ENCODE measurements at places on chromosomes 12 and 14.

DNA sequence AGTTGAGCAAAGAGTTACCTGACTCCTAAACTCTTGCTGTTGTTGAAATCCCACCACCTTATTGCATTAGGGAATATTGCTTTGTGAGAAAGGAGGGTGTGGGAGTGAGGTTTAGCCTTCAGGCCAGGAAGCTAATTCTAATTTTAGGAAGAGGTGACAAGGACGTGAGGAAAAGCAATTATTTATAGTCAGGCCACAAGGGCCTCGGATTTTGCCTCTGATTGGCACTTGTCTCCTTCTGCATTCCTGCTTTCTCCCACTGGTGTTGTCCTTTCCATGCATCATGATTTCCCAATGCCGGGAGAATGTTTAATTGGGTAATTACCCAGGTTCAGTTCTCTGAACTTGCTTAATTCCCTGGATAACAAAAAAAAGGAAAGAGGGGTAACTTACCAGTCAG lies 37.9 kb upstream of the SLC38A2 start:
- no peak for DNase-seq
- H3K4me1 ChIP-seq: peaks cover 21% of the 10 kb centered on the region
- H3K36me3 ChIP-seq: peaks cover 20% of the 10 kb centered on the region

- H3K36me3 ChIP-seq: peaks cover 30% of the 10 kb centered on the region
- peak overlapping the region; percentile 34 for H3K4me3 ChIP-seq
- H3K27ac ChIP-seq: peak overlapping the region; percentile 87
- no peak for DNase-seq
- no peaks in the 10 kb centered on the region for H3K27me3 ChIP-seq
Measured at GRCh38 chr12:6745741-6746525, 7.0 kb downstream of the MLF2 start.

- H3K36me3 ChIP-seq: no peaks in the 10 kb centered on the region
- H3K27ac ChIP-seq: no peak overlapping the region
- H3K4me1 ChIP-seq: peaks cover 1% of the 10 kb centered on the region
Measured at GRCh38 chr12:45017916-45018315, 33.0 kb downstream of the DBX2 start.

- peak overlapping the region; percentile 65 for H3K4me3 ChIP-seq
- no peak for DNase-seq
- H3K27ac ChIP-seq: no peak overlapping the region
- peaks cover 67% of the 10 kb centered on the region for H3K27me3 ChIP-seq
- H3K36me3 ChIP-seq: no peaks in the 10 kb centered on the region
Measured at GRCh38 chr14:85531141-85531586, 1.2 kb downstream of the FLRT2 start.

GRCh38 chr12:3533703-3534386 lies 42.8 kb downstream of the PRMT8 start:
- DNase-seq: no peak
- no peaks in the 10 kb centered on the region for H3K36me3 ChIP-seq
- no peaks in the 10 kb centered on the region for H3K4me1 ChIP-seq
- H3K27ac ChIP-seq: no peak overlapping the region
- H3K4me3 ChIP-seq: no peak overlapping the region
- peaks cover 2% of the 10 kb centered on the region for H3K27me3 ChIP-seq

GRCh38 chr14:95222870-95223398 lies 65.6 kb upstream of the DICER1 start:
- H3K4me3 ChIP-seq: no peak overlapping the region
- H3K4me1 ChIP-seq: no peaks in the 10 kb centered on the region
- no peaks in the 10 kb centered on the region for H3K36me3 ChIP-seq
- no peak overlapping the region for H3K27ac ChIP-seq
- no peak for DNase-seq

DNA sequence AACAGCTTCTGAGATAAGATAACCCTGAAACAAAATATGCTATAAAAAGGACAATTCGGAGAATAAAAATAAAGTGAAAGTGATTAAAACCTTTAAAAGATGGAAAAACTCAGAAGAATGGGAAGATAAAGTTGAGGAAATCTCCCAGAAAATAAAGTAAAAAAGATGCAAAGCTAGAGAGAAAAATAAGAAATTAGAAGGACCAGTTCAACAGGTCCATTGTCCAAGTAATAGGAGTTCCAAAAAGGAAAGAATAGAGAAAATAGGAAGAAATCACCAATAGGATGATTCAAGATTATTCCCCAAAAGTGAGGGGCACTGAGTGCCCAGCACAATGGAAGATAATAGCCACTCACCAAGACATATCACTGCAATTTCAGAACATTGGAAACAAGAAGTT lies 4.8 kb upstream of the PRPF40B start:
- no peak overlapping the region for H3K4me3 ChIP-seq
- H3K36me3 ChIP-seq: peaks cover 2% of the 10 kb centered on the region
- peaks cover 20% of the 10 kb centered on the region for H3K4me1 ChIP-seq
- H3K27ac ChIP-seq: no peak overlapping the region
- no peak for DNase-seq
- peaks cover 40% of the 10 kb centered on the region for H3K27me3 ChIP-seq

DNA sequence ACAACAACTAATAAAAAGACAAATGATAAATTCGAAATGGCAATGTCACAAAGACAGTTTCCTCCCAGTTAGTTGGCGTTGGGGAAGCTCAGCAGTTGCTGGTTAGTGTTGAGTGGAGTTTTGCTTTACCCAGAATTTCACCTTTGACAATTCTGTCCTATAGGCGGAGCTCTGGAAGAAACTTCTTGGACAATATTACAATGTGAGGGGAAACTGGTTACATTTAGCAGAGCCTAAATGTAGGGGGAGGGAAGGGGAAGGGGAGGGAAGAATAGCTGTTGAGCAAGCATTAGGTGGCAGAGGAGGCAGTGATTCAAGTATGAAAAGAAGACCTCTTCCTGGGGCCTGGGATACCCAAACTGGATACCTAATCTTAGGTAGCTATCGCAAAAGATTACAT lies 51.4 kb downstream of the BDKRB1 start:
- DNase-seq: no peak
- H3K4me1 ChIP-seq: no peaks in the 10 kb centered on the region
- peaks cover 2% of the 10 kb centered on the region for H3K36me3 ChIP-seq

DNA sequence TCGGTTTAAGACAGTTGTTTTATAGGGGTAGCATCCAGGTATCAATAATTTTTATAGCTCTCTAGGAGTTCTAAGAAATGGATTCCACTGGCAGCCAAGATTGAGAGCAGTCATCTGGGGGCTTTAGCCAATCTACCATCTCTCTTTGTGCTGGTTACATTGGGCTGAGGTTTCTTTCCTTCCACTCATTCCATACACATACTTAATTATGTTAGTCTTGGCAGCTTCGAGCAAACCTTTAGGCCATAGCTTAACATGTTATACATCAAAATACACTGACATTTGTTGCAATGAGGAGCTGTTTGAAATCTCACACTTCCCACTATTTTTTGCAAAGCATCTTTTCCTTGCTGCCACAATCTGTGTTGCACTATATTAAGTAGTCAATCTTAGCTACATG lies 63.1 kb downstream of the ARMH4 start:
- peaks cover 32% of the 10 kb centered on the region for H3K27me3 ChIP-seq
- H3K4me3 ChIP-seq: no peak overlapping the region
- no peak overlapping the region for H3K27ac ChIP-seq

- H3K27me3 ChIP-seq: no peaks in the 10 kb centered on the region
- no peak overlapping the region for H3K4me3 ChIP-seq
- no peak for DNase-seq
Measured at GRCh38 chr14:72688990-72689671, 204.8 kb downstream of the DPF3 start.

DNA sequence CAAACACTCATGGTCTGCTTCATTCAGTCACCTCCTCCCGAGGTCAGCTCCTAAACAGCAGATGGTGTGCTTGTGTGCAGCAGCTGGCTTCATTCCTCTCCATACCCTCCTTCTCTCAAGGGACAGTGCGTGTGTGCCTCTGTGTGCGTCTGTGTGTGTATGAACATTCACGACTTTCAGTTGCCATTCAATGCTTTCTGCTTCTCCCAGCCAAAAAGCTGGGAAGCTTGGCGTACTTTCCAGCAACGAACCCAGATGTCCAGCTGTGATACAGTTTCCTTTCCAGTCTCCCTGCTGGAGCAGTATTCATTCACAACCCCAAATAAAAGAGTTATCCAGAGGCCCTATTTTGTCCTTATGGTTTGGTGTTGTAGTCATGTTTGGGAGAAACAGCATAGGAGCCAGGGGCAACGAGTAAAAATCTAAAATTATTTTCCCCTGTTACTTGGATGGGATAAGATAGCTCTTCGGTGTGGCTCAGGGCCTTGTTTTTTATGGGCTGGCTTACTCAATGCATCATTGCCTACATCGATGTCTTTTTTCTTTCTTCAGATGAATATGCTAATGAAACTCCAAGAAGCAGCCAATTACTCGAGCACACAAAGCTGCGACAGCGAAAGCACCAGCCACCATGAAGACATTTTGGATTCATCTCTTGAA lies 379.3 kb downstream of the NAV3 start:
- no peaks in the 10 kb centered on the region for H3K4me1 ChIP-seq
- no peak overlapping the region for H3K27ac ChIP-seq
- no peaks in the 10 kb centered on the region for H3K27me3 ChIP-seq

DNA sequence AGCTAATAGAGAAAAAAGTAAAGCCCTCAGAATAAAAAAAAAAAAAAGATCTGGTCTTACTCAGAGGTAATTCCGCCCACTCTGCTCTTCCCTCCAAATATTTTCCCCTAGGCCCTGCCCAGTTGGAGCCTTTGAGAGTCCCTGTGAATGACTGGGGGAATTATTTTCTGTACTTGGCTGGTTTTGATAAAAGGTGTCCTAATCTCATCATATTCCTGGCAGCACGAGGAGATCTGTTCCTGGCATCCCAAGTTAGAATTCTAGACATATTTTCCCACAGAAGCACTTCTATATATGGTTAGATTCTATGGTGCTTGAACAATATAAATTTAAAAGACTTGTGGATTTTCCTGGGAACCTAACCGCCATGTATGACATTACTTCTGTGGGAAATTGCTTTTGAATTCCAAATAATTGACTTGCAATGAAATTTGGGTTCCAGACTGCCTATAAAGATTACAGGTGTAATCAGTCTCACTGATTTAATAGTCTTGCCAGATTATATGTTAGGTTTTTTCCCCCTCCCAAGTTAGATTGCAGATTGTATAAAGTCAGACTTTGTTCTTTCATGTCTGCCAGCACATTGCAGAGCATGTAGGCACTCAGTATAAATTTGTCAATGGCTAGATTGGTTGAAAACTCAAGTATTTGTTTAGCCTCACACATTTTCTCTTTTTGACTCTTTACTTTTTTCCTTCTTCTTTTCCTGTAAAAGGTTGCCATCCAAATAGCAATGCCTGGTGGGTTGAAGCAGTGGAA lies 12.3 kb downstream of the GPX2 start:
- DNase-seq: no peak
- H3K36me3 ChIP-seq: peaks cover 42% of the 10 kb centered on the region
- H3K27me3 ChIP-seq: no peaks in the 10 kb centered on the region
- H3K4me3 ChIP-seq: no peak overlapping the region

DNA sequence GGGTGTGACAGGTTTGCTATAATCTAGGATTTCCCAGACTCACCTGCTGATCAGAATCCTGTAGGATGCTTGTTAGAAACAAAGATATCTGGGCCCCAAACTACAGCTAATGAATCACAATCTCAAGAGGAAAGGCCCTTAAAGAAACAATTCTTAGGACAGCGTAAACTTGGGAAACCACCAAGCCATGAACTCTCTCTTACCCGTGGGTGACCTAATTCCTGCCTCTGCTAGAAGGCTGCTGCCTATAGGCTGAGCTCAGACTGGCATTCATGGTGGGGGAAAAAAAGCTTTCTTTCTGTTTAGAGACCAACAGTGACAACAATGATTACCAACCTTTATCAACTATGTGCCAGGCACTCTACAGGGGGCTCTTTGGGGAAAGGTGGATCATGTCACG lies 213.9 kb upstream of the FKBP4 start:
- DNase-seq: no peak
- no peaks in the 10 kb centered on the region for H3K36me3 ChIP-seq
- peaks cover 2% of the 10 kb centered on the region for H3K4me1 ChIP-seq
- no peak overlapping the region for H3K27ac ChIP-seq
- H3K4me3 ChIP-seq: no peak overlapping the region
- H3K27me3 ChIP-seq: peaks cover 31% of the 10 kb centered on the region

DNA sequence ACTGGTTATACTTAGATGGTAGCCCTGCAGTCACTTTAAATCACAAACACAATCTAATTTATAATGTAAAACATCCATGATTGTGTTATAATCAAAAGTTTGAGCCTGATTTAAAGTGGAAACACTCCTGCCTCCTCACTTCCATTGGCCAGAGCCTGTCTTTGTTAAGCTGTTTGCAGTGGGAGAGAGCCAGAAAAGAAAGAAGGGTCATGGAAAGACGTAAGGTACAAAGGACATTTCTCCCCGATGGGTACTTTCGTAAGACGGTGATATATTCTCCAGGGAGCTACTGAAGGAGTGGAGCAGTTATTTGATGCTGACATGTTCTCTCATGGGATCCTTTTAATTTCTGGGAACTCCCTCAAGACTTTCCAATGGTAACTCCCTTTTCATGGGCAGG lies 164.0 kb downstream of the METTL25 start:
- H3K36me3 ChIP-seq: no peaks in the 10 kb centered on the region
- no peak overlapping the region for H3K27ac ChIP-seq
- H3K4me1 ChIP-seq: no peaks in the 10 kb centered on the region
- DNase-seq: no peak
- no peak overlapping the region for H3K4me3 ChIP-seq

DNA sequence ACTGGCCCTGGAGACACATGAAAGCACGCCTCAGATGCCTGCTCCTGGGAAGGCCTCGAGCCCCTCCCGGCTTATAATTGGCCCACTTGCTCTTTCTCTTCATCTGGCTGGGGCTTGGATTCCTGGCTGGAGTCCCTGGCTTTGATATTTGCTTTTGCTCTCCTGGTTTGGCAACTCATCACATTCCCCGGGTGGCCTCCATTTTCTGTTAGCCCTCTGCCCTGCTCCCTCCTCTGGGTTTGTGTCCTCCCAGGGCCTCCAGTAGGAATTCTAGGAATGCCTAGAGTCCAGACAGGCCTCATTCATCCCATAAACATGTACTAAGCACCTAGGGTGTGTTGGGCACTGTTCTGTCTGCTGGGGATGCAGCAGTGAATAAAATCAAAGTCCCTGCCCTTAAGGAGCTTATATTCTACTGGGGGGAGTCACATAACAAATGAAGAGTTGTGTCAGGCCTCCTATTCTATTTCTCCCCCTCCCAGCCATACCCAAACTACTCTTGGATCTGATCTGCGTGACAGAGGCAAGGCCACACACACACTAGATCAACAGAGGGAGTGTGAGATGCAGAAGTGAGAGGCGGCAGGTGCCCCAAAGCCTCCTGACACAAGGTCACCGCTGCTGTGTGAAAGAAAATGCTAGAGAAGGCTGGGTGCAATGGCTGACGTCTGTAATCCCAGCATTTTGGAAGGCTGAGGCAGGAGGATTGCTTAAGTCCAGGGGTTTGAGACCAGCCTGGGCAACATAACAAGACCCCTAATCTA lies 21.3 kb upstream of the TSPAN9 start:
- H3K27me3 ChIP-seq: peaks cover 13% of the 10 kb centered on the region
- no peak overlapping the region for H3K27ac ChIP-seq
- no peak overlapping the region for H3K4me3 ChIP-seq
- H3K36me3 ChIP-seq: no peaks in the 10 kb centered on the region

- H3K27me3 ChIP-seq: no peaks in the 10 kb centered on the region
- H3K4me1 ChIP-seq: peaks cover 20% of the 10 kb centered on the region
- H3K36me3 ChIP-seq: peaks cover 15% of the 10 kb centered on the region
- H3K4me3 ChIP-seq: no peak overlapping the region
Measured at GRCh38 chr14:89359477-89360222, 57.4 kb downstream of the FOXN3 start.

All from activated naive CD8-positive, alpha-beta T cell treated with anti-CD3 and anti-CD28 coated beads, Interleukin-2, amount 10 ng/mL, durations not matched to agents 7 days and 5 days (primary cell).